ENCODE measurements at places on chromosomes 12 and 14. TPM values are rescaled to one million over a fixed set of nuclear protein-coding genes. Genes with fewer than 3 reads are reported as not detected.

LRRC9 gene
- total RNA-seq = not detected

CLEC4D gene
- not detected for total RNA-seq

CNTN1 gene
- not detected for total RNA-seq

NID2 gene
- 40.1 TPM for total RNA-seq

IKZF4 gene
- 0.13 TPM for total RNA-seq

LMBR1L gene
- 97.0 TPM for total RNA-seq

LRRC10 gene
- total RNA-seq = not detected

CACNA2D4 gene
- 0.26 TPM for total RNA-seq

RTL1 gene
- not detected for total RNA-seq

SLC6A12 gene
- 0.13 TPM for total RNA-seq

ACVRL1 gene
- 416 TPM for total RNA-seq

KRT72 gene
- total RNA-seq = not detected

CD27 gene
- not detected for total RNA-seq

CYP27B1 gene
- 0.39 TPM for total RNA-seq

RASSF9 gene
- total RNA-seq = 5.6 TPM

DPF3 gene
- total RNA-seq = 0.38 TPM

TOMM20L gene
- not detected for total RNA-seq

All from dermis microvascular lymphatic vessel endothelial cell (primary cell).